ENCODE measurements at places on chromosomes 4 and X.
A peak's percentile ranks its signal among the peaks of the same experiment; 100 is the strongest.

DNA sequence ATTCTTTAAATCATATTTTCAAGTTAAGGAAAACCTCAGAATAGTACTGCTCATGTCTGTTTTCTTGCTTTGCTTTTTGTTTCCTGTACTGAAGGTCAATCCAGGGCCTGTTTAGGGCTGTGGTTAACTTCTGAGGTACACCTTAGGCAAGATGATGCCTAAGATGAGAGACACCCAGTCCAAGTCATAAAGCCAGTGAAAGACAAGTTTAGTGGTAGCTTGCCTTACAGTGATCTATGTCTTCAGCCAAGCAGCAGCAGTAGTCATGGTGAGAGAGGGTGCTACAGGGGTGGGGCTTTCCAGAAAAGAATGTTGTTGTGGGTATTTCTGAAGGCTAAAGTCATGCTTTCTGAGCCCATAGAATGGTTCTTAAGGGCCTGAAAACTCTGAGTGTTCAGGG, 173.7 kb downstream of the VSIG4 start:
- DNase-seq, result no peak

- DNase-seq, result no peak
Observed at GRCh38 chr4:109723110-109723509, 6.8 kb downstream of the PLA2G12A start.

DNA sequence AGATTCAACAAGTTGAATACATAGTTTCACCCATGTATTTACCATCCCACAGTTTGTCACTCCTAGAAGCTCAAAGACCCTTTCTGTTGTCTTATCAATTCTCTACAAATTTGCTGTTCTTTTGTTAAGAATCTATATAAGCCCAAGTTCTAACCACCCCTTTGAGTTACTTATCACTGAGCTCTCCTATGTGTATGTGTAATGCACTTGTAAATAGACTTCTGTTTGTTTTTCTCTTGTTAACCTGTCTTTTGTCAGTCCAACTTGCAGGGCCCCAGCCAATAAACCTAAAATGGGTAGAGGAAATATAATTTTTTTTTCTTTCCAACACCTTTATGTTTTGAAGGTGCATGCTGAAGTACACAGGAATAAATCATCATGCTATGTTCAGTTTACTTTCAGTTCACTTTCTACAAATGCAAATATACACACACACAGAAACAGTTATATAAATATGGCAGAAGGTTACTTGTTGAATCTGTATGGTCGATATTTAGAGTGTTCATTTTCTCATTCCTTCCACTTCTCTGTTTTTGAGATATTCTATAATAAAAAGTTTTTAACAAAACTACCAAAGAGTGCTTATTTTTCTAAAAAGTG, 22.3 kb upstream of the CLOCK start:
- DNase-seq, result no peak

DNA sequence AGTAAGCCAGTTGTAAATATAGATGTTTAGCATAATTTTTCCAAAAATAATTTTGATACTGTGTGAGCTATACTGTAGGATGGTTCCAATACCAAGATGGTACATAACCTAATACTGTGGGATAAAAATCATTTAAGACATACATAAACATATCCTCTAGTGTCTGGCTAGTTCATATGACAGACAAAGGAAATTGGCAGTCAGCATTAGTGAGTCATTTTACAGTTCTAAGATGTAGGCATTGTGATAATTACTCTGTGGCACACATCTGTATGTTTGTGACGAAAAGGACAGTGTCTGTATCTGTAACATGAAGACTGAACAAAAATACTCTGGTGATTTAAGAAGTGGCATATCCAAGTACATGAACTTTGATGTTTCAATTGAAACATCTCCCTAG, 49.6 kb downstream of the UGT2A2 start:
- no peak for DNase-seq

DNA sequence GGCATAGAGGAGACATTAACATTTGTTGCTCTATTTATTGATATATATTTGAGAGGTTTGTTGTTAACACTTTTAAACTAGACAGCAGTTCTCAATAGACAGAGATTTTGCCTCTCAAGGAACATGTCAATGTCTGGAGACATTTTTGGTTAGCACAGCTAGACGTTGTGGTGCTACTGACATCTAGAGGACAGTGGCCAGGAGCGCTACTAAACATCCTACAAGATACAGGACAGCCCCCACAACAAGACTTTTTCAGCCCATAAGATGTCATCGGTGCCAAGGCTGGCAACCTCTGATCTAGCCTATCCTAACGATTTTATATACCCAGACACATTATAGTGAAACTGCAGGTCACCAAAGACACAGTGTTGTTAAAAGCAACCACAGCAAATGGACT, 18.4 kb upstream of the CTSO start:
- DNase-seq, result no peak

DNA sequence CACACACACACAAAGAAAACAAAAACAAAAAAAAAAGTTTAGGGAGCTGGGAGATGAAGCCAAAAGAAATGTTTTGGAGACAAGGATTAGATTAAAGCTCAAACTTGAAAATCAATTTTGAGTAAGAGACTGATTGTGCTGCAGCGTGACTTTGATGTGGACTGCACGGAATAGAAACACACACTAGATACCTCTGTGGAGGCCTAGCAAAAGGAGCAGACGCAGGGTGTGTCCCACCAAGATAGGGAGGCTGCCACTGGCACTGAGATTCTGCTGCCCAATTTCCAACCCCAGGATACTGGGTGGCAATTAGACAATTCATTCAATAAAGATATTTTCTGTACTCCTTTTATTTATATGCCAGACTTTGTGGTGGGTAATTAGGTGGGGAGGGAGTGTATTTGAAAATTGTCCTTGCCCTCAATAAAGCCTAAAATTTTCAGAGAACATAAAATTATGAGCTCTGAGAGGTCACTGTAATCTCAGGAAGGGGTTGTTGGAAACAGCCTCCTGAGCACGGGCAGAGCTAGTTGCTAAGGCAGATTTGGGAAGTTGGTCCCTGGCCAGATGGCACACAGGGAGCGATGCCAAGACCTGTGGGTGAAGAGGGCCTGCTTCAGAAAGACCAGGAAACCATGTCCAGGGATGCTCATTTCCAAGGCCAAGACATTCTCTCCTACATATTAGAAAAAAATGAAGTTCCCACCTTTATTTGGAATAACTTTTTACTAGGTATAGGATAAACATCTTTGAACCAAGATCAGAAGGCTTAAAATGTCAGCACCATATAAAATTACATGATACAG, 1.9 kb upstream of the PPP3CA start:
- no peak for DNase-seq

DNA sequence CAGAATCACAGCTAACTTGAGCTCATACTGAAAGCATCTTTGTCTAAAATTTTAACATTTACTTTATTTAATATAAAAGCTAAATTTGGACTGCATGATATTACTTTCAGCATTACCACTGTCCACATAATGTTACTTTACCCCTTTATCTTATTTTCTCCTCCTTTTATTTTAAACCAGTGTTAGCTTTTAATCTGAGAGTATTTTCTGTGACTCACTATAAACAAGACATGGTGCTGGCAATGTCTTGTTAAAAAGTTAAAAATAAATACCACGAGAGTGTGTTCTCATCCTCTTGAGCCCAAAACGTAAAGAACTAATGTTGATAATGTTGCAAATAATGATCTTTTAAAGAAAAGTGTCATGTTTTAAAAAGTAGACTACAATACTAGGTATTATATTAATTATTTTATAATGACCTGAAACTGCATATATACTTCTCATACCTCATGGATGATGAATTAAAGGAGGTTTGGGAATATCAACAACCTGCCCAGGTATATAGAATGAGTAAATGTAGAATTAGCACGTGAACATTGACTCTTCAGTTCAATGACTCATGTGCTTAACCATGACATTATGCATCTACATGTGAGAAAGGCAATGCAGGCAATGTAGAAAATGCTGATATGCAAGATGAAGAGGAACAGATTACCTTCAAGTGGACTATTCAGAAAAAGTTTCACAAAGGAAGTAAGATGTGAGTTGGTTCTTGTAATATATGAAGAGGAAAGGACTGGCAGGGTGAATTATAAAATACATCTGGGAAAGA, 454.1 kb upstream of the ADGRL3 start:
- no peak for DNase-seq

DNA sequence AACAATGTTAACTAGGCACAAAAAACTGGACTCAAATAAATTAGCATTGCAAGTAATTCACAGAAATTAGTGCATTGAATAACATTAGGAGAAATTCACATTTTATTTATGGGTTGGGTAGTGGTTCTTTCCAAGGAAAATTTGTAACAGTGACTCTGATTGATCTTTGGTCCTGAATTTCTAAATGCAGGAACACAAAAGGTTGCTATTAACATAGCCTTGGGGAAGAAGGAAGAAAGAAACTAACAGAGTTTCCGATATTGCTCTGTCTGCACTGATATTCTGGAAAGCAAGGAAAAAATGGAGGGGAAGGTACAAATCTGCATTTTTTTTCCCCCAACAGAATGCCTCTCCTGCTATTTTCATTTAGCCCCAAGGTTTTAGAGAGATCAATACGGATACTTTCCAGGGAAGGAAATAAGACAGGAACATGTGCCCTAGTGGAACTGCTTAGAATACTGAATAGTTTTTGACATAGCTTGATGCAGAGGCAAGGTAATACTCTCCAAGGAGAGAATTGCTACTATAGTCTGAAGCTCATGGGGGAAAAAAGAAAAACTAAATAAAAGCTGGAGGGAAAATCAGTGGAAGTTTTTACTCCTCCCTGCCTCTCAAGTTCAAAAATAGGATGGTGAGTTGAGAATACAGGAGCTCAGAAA, 490.1 kb downstream of the RAPGEF2 start:
- no peak for DNase-seq

GRCh38 chrX:122771933-122772332, 412.1 kb upstream of the GRIA3 start:
- DNase-seq, result no peak

DNA sequence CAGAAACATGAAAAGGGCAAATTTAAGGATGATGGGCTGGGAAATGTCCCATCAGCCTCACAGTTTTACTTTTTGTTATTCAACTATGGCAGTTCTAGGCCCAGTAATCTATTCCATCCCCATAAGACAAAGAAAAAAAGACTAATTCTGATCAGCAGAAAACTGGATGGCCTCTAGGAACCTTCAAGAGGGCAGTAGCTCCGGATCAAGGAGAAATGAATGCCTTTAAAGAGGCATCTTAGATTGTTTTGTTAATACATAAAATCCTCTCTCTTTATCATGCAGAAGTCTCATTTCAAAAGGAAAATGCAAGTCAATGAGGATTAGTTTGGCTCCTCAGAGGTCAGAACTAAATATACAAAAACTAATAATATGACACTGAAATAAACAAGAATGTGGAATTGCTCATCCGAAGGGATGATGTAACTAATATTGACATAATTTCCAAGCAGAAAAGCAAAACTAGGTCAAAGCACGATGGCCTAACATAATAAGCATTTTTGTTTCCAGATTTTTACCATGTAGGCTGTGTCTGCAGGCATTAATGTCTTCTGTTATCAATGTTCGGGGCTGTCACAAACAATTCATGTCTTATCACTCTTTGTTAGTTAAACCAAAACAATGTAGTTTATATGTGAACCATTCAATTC, 8.8 kb downstream of the MID1 start:
- no peak for DNase-seq

GRCh38 chr4:79907001-79907400, 166.0 kb downstream of the ANTXR2 start:
- no peak for DNase-seq

- no peak for DNase-seq
Observed at GRCh38 chr4:157741642-157742041, 431.2 kb downstream of the GASK1B start.

- DNase-seq, result no peak
Observed at GRCh38 chr4:3766036-3766784, at the start of gene ADRA2C. Gene ADRA2C (plus strand): TSS chr4:3766385. CDS start chr4:3766607, 222 bp downstream.

GRCh38 chr4:48315728-48316630, 25.4 kb upstream of the SLAIN2 start:
- DNase-seq, result peak; percentile 20

DNA sequence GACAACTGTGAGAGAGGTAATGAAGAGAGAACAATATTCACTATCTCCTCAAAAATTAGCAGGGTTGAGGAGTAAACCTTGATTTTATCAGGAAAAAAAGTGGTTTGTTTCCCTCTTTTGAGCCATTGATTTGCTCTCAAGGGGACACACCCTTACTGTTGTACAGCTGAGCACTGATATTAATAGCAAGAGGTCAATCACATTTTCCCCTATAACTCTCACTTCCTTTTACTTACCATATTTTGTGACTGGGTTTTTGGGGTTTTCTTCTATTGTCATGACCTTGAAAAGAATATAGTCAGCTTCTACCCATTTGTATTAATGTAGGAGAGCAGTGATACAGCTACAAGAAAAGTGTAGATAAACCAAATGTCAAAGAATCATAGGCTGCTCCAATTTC, 70.2 kb upstream of the LONRF3 start:
- no peak for DNase-seq

DNA sequence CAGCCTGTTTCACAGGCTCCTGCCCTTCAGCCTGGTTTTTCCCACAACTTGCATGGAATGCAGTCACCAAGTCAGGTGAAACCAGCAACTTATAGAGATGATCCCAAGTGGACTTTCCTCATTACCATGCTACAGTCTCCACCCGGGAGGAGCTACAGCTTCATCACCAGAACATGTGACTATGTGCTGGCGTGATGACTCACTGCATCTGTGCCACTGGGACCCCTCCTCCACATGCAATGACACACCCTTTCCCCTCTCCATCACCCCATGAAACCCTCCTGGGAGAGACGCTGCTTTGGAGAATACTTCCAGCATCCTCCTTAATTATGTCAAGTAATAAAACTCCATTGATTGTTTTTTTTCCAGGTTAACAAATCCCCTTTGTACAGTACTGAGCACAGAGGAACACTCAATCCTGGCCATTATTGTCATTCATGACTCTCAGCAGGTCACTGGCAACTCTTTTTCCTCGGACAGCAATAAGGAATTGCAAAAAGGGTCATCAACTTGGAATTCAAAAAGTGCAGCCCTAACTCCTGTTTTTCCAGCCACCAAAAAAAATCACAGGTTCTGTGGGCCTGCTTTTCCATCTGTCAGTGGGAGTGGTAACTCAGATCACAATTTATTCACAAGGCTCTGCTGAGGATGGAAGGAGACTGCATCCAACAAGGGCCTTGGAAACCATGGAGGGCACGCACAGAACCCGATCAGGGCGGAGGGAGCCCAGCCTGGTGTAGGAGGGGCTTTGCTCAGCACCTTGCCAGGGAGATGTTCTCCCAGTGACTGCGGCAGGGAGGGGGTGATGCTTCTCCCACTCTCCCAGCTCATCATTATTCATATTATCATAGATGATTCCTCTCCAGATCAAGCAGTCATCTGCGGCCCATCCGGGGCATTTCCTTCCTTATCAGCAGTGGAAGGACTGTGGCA, 17.4 kb downstream of the QDPR start:
- DNase-seq, result no peak

All from stimulated activated CD4-positive, alpha-beta T cell treated with anti-CD3 and anti-CD28 coated beads, Interleukin-12 subunit alpha, Interleukin-12 subunit beta, amount 100 ng/mL, for 48 hours (primary cell).